ENCODE measurements at places on chromosomes 7 and 10.

- DNase-seq: peak; percentile 17
Measured at GRCh38 chr10:12214763-12215218, 18.8 kb downstream of the CDC123 start.

GRCh38 chr7:100516135-100516812, 22.7 kb upstream of the AGFG2 start:
- DNase-seq: peak; percentile 53

DNA sequence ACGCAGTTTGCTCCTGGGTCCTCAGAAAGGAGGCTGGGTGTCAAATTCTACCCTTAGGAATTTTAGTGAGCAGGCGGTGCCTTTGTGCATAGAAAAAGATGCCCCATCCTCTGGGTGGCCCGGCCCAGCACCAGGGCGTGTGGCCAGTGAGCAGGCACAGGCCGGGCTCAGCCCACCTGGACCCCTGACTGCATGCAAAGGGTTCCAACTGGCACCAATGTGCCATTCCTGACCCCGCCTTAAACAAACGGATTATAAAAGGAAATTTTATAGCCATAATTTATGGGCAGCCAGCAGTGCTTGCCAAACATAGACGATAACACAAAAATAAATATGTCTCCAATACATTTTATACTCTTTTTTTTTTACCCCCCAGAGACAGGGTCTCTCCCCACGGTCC, 40.1 kb upstream of the GNA12 start:
- no peak for DNase-seq

DNA sequence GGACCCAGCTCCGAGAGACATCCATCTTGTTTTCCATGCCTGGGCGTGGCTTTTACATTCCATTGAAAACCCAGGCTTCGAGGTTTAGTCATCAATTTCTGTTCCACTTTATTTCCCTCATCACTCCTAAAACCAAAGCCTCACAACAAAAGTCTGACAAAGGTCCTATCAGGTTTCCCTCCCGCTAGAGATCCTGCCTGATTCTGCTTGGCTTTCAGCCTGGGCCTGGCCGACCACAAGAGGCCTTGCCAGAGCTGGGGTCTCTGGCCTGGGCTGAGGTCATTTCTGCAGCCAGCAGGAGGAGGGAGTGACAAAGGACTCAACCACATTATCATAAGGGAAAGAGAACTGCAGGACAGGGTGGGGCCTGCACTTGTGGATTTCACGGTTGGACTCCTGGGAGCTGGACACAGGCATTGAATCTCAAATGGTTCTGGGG, 167.0 kb downstream of the FANK1 start:
- DNase-seq: no peak

DNA sequence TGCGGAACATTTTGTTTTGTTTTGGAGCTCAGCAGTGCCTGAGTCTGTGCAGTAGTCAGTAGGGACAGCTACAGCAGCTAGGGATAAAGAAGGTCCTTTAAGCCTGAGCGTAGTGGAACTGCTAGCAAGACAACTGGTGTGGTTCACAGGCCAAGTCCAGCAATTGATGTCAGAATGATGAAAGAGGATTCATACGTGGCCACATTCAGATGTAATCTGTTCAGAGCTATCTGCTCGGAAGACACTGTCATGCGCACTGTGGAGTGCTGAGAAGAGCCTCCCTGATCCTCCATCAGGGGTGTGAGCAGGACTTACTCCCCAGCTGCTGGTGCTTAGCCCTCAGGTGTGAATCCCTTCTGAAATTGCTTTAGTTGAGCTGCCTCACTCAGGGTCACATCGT, 79.6 kb upstream of the ANKRD1 start:
- DNase-seq: no peak

- no peak for DNase-seq
Measured at GRCh38 chr10:76667408-76668370, 969.9 kb downstream of the KCNMA1 start.

DNA sequence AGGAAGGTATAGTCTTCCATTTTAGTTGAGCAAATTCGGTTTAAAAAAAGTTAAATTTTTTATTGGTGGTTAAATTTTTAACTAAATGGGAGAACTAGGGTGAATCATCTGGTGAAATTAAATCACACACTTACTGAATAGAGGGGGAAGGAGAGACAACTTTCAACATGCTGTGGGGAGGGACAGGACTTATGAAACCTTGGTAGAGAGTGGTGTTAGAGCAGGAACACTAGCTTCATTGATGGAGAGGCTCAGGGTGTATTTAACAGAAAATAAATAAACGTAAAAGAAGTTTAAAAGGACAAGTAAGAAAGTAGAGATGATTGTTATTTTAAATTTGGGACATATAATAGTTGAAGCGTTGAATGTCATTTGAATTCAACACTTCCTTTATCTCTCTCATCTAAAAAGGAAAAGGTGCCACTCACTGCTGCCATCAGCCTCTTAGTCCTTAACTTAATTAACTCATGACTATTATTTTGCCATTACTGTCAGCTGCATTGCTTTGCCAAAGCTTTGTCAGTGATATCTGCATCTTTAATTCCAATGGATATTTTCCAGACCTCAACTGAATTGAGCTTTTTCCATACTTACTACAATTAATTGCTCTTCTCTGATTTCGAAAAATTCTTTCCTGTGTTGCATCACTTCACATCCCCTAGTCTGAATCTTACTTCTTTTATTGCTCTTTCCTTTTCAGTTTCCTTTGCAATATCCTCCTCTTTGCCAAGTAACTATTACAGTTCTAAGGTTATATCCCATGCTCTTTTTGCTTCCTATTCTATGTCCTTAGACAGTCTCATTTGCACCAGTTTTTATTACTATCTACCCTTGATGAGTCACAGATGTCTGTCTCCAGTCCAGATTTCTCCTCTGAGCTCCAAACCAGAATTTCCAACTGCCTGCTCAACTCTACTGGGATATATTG, 71.7 kb downstream of the GNAT3 start:
- DNase-seq: no peak

DNA sequence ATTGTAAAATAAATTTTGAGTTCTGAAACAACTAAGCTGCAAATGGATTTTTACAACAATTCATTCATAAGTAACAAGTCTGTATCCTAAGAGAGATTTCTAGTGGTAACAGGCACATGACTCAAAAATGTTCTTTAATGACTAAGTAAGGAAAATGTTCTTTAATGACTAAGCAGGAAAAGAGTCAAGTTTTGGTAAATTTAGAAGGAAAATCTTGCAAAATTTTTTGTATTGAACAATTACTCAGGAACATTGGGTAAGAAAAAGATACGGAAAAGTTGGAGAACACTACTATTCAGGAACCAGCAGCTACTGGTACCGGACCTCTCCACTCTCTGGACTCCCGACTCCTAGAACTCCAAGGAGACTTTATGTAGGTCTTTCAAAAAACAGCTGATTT, 33.5 kb downstream of the HYCC1 start:
- no peak for DNase-seq

- DNase-seq: no peak
Measured at GRCh38 chr10:117419921-117420320, 44.7 kb upstream of the PDZD8 start.

- DNase-seq: no peak
Measured at GRCh38 chr10:18254086-18254485, 113.9 kb downstream of the CACNB2 start.

DNA sequence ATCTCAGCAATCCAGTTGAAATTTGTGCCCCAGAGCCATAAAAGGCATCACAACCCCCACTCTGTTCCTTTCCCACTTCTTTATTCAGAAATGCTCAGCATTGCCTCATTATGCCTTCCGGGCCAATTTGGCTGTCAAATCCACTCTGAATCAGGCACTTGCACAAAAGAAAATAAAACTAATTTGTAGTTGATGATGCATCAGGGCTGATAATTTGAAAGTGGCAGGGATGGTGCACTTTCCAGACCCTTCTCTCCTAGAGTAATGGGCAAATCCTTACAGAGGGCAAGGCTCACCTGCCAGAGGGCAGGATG, 147.9 kb upstream of the PDE1C start:
- DNase-seq: no peak

DNA sequence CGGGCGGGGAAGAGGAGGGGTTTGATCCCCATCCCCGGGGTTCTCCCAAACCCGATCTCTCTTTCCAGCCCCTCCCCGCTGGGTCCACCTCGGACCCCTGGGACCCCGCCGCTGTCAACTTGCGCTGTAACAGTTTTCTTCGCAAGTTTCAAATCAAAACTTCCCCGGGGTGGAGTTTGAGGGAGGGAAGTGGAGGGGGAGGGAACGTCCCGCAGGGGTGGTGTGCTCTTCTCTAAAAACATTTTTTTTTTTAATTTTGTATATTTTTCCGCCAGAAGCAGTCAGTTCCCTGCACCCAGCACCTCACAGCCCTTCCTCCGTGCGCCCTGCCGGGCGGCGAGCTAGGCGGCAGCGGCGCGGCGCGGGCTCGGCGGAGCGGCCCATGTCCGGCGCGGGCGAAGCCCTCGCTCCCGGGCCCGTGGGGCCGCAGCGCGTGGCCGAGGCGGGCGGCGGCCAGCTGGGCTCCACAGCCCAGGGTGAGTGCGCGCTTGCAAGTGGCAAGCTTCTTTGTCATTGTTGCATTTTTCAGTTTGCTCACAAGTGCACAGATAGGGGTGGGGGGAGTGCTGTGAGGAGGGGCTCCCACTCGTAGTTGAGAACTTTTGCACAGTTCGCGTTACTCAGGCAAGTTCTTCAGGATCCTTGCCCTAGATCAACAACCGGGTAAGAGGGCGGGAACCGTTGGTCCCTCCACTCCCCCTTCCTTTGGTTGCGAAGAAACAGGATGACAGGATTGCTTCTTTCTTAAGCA, 933 bp downstream of the MDFIC start:
- DNase-seq: peak; percentile 58

- no peak for DNase-seq
Measured at GRCh38 chr7:55427342-55427741, 62.2 kb downstream of the LANCL2 start.

- DNase-seq: no peak
Measured at GRCh38 chr7:98713165-98713810, 96.2 kb downstream of the NPTX2 start.

DNA sequence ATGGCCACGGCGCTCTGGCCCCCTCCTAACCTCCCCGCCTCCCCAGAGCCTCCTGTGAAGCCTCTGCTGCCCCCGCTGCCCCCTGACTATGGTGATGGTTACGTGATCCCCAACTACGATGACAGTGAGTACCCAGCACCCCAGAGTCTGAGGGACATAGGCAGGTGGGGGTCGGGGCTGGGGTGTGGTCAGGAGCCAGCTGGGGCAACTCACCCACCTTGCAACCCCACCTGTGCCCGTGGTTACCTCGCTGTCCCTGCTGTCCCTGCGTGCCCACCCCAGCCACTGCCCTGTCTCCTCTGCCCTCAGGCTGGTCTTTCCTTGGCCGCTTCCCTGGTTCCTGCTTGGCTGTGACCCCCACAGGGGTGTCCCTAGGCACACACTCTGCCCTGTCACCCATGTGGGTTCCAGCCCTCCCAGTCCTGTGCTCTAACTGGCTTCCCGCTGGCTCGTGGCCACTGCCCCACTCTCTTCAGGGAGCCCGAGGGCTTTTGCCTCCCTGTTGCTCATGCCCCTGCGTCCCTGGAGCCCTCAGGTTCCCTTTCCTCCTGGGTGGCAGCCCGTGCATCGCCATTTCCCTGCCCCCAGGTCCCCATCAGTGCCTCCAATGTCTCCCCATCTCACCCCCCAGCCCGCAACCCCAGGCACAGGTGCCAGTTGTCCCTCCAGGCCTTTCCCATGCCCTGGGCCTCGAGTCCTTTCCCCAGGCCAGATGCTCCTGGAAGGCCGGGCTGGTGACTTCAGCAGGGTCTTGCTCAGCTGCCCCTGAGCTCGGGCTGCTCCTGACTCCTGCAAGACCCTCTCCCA, 4.0 kb downstream of the AEBP1 start:
- no peak for DNase-seq

GRCh38 chr10:34769899-34770298, 45.2 kb downstream of the PARD3 start:
- DNase-seq: no peak

GRCh38 chr7:98223898-98224700, 12.9 kb downstream of the BHLHA15 start:
- DNase-seq: no peak

DNA sequence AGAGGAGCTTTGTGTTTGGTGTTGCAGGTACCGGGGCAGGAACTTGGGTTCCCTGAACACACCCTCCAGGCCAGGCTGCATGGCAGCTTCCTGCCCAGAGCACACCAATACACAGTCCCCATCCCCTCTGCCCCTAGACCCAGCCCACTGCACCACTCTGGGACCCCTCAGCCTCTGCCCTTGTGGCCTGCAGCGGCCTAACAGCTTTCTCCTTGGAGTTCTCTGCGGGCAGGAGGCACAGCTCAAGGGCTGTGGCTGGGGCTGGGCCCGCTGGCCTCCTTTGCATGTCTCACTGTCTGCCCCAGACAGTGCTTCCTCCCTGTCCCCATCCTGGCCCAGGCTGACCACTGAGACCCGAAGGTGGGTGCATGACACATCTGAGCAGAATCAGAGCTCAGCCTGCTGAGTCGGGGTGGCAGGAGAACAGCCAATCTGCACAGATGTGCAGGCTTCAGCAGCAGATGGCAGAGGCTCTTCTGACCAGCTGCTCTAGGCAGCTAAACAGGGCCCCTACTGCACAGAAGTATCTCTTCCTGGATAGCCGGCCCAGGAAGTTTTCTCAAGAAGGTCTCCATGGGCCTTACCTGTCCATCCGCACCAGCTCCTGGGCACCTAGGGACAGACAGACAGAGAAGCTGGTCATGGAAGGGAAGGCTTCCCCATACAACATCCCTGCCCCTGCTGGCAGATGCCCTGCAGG, 20.8 kb downstream of the VSIR start:
- no peak for DNase-seq

DNA sequence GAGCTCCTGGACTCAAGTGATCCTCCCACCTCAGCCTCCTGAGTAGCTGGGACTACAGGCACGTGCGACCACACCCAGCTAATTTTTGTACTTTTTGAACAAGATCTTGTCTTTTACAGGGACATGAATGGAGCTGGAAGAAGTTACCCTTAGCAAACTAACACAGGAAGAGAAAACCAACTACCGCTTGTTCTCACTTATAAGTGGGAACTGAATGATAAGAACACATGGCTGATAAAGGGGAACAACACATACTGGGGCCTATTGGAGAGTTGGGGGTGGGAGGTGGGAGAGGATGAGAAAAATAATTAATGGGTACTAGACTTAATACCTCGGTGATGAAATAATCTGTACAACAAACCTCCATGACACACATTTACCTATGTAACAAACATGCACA, 70.9 kb upstream of the INHBA start:
- no peak for DNase-seq

DNA sequence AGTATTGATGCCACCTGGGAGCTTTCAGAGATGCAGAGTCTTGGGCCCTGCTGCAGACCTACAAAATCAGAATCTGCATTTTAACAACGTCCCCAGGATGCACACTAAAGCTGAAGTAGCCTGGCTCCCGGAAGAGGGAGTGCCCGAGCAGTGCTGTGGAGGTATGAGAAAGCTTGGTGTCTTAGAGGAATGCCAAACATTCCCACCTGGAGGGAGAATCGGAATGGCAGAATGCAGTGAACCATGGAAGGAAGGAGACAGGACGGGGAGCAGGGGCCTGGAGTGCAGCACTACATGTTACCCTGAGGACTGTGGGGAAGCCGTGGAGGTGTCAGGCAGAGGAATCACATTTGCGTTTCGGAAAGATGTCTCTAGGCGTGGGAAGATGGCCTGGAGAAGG, 90.9 kb downstream of the AOAH start:
- DNase-seq: no peak

All from T-helper 1 cell (primary cell).